ENCODE measurements at places on chromosomes 11 and 22.

- no peak for DNase-seq
Measured at GRCh38 chr11:102807921-102808320, 10.0 kb upstream of the MMP1 start.

GRCh38 chr11:102733232-102733875 lies 8.6 kb upstream of the MMP8 start:
- no peak for DNase-seq

DNA sequence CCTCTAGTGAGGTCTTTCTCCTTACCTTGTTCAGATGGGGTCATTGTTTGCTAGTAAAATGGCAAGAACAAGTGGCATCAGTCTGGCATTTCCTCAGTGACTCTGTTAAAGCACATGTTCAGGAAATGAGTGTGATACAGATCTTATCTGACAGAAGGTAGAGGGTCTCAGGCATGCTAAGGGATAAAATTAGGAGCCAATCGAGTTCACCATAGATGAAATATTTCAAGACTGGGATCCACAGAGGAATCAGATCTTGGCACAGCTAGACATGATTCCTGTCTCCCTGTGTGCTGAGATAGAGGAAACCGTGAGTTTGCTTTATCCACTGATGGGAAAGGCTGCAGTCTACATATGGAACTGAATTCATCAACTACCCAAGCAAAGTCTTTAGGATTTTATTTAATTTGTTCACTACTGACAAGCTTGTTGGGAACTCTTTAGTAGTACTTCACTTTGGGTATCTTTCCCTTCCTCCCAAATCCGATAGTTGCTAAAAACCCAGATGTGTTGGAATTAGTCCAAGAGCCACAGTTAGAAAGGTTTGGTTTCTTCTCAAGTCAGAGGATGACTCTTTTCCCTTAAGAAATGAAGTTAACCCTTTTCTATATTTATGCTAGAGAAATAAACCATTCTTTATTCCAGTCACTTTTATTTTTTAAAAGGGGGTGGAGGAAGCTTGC lies 18.4 kb downstream of the FAM118B start:
- no peak for DNase-seq

DNA sequence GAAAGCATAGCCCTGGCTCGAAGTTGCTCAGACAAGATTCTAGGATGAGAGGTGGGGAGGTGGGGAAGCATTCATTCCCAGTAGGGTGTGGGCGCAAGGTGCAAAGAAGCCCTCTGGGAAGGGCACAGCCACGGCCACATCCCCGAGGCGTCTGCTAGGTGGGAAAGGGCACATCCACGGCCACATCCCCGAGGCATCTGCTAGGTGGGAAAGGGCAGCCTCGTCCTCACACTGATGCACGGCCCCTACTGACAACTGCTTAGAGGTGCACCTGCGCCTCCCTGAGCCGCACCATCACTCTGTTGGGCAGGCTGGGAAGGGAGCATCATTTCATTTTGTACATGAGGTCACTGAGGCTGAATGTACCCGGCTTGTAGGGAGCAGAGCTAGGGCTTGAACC lies 94.6 kb upstream of the PITPNB start:
- DNase-seq, result no peak

DNA sequence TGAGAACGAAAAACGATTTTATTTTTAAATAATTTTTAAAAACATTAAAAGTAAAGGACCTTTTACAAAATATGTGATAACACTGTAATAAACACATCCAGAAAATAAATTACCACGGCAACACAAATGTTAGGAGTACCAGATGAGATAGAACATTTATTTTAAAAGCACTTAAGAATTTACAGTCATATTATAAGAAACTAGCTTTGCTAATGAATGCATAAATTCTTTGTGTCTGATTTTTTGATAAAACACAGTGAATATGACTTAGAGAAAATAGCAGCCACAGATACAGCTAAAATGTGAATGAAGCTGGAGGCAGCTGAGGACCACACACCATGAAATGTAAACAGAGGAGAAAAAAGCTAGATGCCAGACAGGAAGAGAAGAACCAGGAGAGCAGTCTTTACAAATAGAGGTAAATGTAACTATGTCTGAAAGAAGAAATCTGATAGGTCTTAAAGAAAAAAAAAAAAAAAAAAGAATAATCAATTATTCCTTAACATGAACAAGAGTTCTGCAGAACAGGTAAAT lies 14.6 kb downstream of the CCDC34 start:
- DNase-seq, result no peak

GRCh38 chr22:26109686-26110315 lies 59.5 kb upstream of the SEZ6L start:
- no peak for DNase-seq

DNA sequence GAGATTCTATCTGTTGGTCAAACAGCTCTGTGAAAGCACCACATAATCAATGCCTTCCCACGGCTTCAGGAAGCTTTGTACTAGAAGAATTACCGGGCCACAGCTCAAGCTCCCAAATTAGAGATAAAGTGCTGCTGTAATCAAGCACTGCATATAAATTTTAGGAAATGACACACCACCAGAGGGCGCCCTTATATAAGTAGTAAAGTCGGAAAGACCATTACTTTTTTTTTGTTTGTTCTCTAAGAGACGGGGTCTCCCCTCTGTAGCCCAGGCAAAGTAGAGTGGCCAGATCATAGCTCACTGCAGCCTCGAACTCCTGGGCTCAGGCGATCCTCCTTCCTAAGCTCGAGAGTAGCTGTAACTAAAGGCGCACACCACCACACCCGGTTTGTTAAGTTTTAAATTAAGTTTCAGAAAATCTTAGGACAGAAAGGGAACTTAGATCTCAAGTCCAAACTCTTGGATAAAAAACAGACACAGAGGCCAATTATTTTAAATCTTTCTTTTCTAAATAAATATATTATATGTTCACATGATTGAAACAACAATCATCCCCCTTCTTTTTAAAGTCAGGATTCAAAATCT lies 32.6 kb downstream of the PRCP start:
- DNase-seq, result peak; percentile 39

DNA sequence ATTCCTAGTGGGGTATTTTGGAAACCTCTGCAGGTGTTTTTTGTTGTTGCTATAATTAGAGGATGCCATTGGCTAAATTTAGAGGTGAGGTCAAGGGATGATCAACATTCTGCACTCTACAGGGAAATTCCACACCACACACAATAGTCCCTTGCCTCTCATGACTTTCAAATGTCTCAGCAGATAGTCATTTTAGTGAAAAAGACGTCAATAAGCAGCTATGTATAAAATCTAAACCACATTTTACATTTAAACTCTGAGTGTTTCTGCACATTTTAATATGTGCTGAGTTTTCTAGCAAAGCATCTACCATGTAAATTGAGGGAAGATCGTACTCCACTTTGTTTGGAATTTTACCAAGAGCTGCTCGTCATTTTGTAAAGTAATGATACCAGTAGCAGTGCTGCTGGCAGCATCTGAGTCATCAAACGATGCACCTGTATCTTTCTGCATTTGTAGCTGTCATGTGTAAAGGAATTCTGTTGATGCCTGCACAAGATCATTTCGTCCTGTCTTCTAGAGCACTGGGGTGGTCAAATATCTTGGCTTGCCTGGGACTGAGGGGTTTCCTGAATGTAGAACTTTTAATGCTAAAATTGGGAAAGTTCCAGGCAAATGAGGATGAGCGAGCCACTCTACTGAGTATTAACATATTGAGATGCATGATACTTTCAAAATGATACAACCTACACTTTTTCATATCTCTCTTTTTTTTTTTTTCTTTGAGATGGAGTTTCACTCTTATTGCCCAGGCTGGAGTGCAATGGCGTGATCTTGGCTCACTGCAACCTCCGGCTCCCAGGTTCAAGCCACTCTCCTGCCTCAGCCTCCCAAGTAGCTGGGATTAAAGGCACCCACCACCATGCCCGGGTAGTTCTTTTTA lies 414.5 kb upstream of the SYN3 start:
- no peak for DNase-seq

DNA sequence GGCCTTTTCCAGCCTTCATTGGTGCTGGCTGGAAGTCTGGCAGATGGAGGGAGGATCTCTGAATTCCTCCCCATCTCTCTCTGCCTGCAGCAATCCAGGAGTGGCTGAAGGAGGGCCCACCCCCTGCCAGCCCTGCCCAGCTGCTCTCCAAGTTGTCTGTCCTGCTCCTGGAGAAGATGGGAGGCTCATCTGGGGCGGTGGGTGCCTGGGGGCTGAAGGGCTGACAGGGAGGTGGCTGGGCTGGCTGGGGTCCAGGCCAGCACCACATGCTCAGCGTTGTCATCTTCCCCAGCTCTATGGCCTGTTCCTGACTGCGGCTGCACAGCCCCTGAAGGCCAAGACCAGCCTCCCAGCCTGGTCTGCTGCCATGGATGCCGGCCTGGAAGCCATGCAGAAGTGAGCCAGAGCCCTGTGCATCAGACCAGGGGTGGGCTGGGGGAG lies 12.2 kb downstream of the TKFC start:
- DNase-seq, result no peak

DNA sequence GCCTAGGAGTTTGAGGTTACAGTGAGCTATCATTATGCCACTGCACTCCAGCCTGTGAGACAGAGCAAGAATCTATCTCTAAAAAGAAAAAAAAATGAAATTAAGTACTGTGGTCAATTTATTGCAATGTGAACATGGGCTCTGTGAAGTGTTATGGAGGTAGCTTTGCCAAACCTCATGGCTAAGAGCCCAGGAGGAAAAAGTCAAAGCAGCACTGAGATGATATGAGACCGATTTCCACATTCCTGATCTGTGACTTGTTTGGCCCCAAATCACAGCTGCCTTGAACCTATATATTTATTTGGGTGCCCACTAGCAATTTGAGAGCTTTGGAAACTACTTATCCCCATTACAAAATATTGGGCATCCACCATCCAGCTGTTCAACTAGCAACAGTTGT lies 29.8 kb upstream of the TMEM135 start:
- DNase-seq, result no peak

- no peak for DNase-seq
Measured at GRCh38 chr22:48645766-48646165, 1181.9 kb downstream of the BRD1 start.

DNA sequence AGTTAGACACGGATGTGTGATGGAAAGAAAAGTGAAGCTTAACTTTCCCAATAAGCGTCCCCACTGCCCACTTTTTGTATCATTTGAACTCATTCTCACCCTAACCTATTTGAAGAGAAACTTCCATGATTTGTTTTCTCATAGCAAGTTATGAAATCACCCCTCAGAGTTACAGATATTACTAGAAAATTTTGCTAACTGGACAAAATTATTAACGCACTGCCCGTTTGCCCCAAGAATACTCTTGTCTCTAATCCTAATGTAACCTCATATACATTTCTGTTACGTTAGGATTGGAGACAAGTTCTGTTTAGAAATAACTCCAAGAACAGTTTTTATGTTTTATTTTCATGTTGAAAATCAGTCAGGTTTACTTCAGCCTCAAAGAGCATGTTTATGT lies 25.5 kb downstream of the TOM1 start:
- no peak for DNase-seq

GRCh38 chr11:69928121-69928520 lies 108.9 kb upstream of the FGF3 start:
- DNase-seq, result no peak

GRCh38 chr11:14373941-14374646 lies 15.1 kb upstream of the RRAS2 start:
- no peak for DNase-seq

DNA sequence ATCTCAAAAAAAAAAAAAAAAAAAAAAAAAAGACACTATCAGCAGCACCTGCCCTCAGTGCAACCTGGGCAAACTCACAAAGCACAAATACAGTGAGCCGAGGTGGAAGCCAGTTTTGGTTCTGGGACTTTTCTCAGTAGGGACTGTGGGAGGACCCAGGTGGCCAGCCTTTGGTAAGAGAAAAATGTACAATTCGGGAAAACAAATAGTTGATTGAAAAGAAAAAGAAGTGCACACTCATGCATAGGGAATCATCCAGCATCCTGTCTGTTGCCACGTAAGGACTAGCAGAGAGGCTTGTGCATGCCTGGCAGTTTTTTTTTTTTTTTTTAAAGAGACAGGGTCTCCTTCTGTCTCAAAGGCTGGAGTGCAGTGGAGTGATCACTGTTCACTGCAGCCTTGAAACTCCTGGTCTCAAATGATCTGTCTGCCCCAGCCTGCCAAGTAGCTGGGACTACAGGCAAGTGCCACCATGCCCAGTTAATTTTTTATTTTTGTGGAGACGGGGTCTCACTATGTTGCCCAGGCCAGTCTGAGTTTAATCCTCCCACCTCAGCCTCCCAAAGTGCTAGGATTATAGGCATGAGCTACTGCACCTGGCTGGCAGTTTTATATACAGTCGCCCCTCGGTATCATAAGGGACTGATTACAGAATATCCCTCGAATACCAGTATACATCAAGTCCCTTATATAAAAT lies 36.7 kb downstream of the TPST2 start:
- DNase-seq, result no peak

GRCh38 chr22:49492308-49492707 lies 335.4 kb downstream of the BRD1 start:
- no peak for DNase-seq
